Kasumi-1 (cell line): ENCODE measurements at places on chromosomes 11 and 22.
A peak's percentile ranks its signal among the peaks of the same experiment; 100 is the strongest.

DNA sequence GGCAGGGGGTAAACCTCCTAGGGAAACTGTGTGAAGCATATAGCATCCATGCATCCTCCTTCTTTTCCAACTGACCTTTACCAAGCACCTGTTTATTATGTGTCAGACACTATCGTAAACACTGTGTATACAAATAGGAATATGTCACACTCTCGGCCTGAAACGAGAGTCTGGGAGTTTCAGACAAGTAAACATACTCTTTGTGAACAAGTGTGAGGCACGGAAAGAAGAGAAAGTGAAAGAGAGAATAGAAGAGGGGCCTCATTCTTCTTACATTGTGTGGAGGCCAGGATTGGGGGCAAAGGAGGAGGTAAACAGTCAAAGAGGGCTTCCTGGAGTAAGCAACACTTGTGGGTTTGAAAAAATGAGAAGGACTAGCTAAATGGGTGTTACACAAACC is 16.4 kb downstream of the CSNK2A3 start:
- no peak for DNase-seq

DNA sequence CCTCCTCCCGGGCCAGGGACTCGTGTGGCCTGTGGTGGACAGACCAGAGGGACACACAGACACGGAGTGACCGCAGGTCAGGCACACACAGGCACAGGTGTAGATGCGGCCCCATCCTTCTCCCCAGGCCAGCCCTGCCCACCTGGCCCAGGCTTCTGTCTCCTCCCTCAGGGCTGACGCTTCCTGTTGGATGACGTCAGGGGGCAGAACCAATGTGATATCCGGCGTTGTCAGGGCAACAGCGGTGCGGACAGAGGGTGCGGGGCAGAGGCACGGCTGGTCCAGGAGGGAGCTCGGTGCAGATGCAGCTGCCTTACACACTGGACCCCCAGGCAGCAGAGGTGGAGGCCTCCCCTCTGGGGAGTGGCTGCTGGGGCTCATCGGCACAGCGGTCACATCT is 2.9 kb upstream of the TUBGCP6 start:
- DNase-seq, result no peak

DNA sequence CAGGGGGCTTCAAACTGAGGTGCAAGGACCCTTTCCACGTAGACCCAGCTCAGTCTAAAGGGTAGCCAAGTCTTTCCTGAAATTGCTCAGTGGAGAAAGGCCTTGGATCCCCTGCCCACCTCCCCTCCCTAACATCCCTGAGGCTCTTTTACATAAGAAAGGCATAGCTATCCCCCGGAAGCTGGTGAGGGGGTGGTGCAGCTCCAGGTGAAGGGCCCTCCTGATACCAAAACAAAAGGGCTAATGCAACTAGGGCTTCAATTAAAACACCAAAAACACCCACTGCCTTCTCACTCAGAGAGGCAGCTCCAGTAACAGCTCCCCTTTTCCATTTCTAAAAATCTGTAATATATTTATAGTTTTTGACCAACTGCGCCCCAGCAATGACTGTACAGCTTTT is 5.8 kb downstream of the SHANK2 start:
- DNase-seq, result no peak

DNA sequence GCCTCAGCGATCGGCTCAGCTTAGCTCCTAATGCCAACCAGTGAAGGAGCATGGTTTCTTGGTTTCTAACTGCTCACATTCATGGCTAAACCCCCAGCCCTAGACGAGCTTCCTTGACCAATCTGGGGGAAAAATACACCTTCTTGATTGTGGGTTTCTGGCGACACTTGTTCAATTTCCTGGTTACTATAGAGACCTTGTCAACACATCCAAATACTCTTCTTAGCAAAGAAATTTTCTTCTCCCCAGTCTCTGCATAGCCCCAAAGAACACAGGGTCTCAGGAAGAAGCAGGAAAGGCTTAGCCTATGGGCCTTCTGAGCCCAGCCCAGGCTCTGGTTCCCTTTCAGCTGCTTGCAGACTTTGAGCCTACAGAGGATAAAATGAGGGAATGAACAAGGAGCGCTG is 88.5 kb upstream of the SYT13 start:
- no peak for DNase-seq

- DNase-seq, result no peak
Observed at GRCh38 chr11:27672836-27673464, 27.3 kb downstream of the BDNF start.

DNA sequence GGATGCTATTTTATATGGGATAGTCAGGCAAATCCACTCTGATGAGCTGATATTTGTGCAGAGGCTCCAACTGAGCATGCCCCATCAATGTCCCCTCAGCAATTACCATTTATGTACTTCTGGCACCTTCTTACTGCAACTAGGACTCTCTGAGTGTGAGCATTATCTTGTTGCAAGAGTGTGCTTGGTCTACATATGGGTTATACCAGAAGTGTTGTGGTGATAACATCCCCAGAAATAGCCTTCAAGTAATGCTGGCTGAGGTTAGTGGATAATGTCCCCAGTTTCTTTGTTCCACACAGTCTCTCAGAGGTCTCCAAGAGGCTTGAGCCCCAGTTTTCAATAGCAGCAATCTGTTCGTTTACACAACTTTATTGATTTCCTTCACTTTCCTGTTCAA is 408.6 kb downstream of the JRKL start:
- no peak for DNase-seq

DNA sequence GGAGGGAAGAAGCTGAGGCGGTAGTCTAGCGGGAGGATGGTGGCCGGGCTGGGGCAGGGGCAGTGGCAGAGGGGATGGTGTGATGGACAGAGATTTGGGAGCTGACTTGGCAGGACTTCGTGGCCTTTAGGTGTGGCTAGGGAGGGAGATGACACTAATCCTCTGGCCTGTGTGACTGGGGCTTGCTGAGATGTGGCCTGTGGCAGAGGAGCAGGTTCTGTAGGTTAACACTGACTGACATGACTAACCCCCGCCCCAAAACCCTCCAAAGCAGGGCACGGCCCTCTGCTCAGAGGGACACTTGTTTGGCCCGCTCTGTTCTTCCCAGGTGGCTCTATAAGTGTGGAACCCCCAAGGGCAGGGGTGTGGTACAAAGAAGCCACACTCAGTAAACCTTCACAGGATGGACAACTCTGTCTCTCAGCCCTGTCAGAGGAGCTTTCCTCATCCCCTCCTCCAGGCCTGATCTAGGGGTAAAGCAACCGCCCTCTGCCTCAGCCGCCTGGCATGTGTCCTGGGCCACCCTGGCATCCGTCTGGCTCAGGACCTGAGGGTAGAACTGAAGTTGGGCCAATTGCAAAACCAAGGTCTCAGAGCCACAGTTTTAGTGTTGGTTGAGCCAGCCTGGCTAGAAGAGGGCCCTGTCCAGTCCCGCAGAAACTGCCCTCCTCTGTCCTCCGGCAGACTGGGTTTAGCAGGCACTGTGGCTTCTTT is 15.6 kb downstream of the TOM1 start:
- no peak for DNase-seq

DNA sequence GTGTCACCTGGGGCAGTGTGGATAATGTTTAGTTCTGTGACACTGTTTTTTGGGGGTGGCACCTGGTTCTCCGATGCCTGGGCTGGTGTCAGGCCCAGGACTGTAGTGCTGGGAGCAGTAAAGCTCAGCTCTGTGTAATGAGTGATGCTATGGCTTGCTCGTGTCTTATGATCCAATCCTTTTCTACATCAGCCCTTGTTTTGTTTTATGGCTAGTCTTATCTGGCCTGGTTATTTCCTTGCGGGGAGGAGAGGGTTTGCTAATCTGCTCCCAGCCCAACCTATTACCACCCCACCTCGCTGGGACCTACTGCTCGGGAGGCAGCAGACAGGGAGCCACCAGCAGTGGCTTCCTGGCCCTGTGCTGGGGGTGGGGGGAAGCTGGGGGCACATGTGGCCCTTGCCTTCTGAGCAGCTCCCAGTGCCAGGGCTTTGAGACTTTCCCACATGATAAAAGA is 35.0 kb upstream of the TPBGL start:
- no peak for DNase-seq

- DNase-seq, result peak; percentile 2
Observed at GRCh38 chr22:24951942-24952836, at the start of gene KIAA1671. KIAA1671 (plus strand) TSS chr22:24952716; CDS start chr22:25028000, 75,284 bp downstream.

DNA sequence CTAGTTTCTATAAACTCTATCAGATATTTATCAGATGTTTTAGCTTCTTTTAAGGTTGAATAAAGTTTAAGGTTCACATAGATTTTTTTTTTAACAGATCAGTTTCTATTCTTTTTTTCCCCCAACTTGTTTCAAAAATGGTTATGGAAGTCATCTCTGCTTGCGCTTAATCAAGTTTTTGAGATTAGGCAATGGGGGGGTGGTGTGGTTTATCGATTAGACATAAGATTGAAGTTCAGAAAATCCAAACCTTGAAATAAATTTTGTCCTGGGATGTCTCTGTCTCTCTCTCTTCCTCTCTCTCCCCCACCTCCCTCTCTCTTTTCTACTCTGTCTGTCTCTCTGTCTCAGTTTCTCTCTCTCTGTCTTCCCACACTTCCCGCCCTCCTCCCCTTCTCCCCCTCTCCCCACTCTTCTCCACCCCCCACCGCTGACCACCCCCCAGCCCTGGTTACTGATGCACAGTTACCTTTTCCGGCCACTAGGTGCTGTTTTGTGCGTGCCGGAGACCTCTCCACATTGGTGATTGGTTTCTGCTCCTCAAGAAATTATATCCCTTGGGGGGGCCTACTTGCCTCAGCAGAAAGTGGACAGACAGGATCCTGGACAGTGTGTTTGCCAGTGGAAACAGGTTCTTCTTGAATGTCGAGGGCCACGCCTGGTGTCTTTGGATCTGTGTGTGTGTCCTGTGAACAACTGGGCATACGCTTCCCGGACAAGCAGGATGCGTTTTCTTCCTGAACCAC is 29.7 kb upstream of the ANO1 start:
- no peak for DNase-seq

DNA sequence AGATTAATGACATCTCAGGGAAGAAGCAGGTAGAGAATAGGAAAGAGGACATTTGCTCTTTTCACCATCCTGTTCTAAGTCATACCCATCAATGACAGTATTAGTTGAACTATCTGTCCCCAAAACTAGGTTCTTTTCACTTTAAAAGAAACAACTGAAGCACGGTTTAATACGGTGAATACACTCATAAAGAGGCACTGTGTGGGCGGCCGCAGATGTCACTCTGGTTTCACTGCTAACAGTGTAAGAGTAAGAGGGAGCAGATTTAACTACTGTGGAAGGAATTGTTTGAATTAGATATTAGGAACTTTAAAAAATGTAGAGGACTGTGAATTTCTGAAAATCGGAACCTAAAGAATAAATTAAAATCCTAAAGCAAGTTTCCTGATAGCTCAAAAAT is 49.5 kb downstream of the VSIG10L2 start:
- no peak for DNase-seq

GRCh38 chr11:130519128-130519932 is 70.9 kb downstream of the ADAMTS15 start:
- no peak for DNase-seq

GRCh38 chr11:110308071-110308470 is 11.7 kb upstream of the RDX start:
- DNase-seq, result no peak

- no peak for DNase-seq
Observed at GRCh38 chr11:68686486-68686885, 2.1 kb downstream of the GAL start.

DNA sequence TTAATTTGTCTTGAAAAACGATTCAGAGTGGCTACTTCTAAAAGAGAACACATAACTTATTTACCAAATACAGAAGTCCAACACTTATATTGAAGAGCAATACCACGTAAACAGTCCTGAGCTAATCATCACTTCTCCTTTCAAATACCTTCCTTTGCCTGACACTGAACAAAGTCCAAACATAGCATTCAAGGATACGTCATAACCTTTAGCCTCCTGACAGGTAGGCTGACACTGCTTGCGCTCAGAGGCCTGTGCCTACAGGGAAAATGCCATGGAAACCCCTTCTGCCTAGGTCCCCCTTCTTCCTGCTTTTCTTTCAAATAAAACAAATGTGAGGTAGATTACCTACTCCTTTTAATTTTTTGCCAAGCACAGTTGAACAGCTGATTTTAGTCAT is 510.0 kb downstream of the INSC start:
- DNase-seq, result no peak

DNA sequence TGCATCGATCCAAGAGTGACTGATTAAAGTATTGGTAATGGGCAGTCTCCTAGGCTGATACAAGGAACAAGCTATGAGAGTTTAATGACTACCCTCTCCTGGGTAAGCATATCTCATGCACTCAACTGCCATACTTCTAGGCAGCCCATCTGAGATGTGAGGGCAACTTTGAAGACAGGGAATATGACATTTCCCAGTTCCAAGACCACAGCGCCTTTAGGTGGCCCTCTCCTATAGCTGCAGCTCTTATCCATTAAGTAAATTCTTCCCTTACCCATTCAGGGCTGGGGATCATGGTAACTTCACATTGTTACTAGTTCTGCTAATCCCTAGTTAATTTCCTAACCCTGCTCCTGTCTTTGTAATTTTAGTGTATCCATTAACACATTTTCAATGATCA is 157.3 kb upstream of the CTSC start:
- DNase-seq, result no peak

GRCh38 chr11:125603207-125603606 is 10.6 kb downstream of the STT3A start:
- no peak for DNase-seq

DNA sequence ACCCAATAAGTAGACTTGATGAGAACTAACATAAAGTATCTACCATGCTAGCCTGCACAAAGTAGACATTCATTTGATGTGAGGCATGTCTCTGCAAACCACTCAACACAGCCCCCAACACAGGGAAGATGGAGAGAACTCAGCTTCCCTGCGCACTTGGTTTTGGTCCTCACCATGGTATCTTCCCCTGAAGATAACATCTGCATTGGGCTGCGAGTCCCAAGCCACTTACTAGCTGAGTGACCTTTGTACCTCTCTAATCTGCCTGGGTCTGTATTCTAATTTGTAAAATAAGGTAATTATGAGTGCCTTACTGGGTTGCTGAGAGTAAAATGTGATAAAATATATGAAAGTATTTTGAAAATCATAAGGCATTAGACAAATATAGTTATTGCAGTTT is 30.7 kb downstream of the PPFIA1 start:
- DNase-seq, result no peak

- DNase-seq, result no peak
Observed at GRCh38 chr11:77876045-77876444, 55.1 kb downstream of the AAMDC start.

DNA sequence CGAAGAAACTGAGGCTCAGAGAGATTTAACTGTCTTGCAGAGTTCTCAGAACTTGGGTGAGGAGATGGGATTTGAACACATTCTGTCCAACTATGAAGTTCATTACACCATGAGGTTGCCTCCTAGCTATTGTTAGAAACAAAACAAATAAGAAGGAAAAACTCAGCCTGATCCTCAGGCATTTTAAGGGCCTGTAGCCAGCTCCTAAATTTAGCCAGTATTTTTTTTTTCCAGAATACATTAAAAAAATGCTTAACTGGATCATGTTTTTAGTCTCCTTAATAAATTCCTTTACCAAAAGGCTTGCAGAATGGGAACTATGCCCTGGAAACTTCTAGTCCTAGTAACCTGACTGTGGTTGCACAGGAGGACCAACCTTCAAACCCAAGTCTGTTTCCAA is 212.0 kb downstream of the CSNK2A3 start:
- no peak for DNase-seq

GRCh38 chr11:3925513-3925912 is 70.0 kb downstream of the STIM1 start:
- no peak for DNase-seq

- DNase-seq, result no peak
Observed at GRCh38 chr22:41030891-41031290, 61.5 kb upstream of the EP300 start.
